ENCODE measurements at places on chromosomes 2 and 18. TPM values are rescaled to one million over a fixed set of nuclear protein-coding genes. Genes with fewer than 3 reads are reported as not detected.

NCL gene
- 566 TPM for total RNA-seq

SNTG2 gene
- 0.14 TPM for total RNA-seq

SRD5A2 gene
- 0.07 TPM for total RNA-seq

GNLY gene
- not detected for total RNA-seq

SERPINB5 gene
- total RNA-seq, result 470 TPM

ANKRD30B gene
- total RNA-seq, result not detected

COL4A4 gene
- total RNA-seq, result 0.43 TPM

ASB18 gene
- total RNA-seq, result not detected

Measured in nasal cavity respiratory epithelium epithelial cell of viscerocranial mucosa (primary cell).